Thymus (tissue), 14 donors: ENCODE measurements at places on chromosomes 3 and 15. TPM values are rescaled to one million over a fixed set of nuclear protein-coding genes. Genes with fewer than 3 reads are reported as not detected.
A peak's percentile ranks its signal among the peaks of the same experiment; 100 is the strongest.

ROPN1 gene
- 0.30 TPM for polyA plus RNA-seq

MESP2 gene
- 0.16 TPM for polyA plus RNA-seq

PAK6 gene
- 1.3 TPM for polyA plus RNA-seq

ABCF3 gene
- 60.6 TPM for polyA plus RNA-seq

GPR27 gene
- 1.7 TPM for polyA plus RNA-seq

TBC1D2B gene
- 20.0 TPM for polyA plus RNA-seq

CACNA1D gene
- 0.57 TPM for polyA plus RNA-seq

EAF2 gene
- polyA plus RNA-seq, result 18.0 TPM

CKMT1A gene
- polyA plus RNA-seq, result 0.23 TPM

GRCh38 chr3:14231145-14231990, 52.8 kb downstream of the LSM3 start:
- DNase-seq, result no peak

GRCh38 chr3:167700046-167700445, 34.6 kb downstream of the PDCD10 start:
- DNase-seq, result no peak

- DNase-seq, result peak; percentile 50
These were observed 36.7 kb downstream of the HMCES start for GRCh38 chr3:129315223-129315997.

DNA sequence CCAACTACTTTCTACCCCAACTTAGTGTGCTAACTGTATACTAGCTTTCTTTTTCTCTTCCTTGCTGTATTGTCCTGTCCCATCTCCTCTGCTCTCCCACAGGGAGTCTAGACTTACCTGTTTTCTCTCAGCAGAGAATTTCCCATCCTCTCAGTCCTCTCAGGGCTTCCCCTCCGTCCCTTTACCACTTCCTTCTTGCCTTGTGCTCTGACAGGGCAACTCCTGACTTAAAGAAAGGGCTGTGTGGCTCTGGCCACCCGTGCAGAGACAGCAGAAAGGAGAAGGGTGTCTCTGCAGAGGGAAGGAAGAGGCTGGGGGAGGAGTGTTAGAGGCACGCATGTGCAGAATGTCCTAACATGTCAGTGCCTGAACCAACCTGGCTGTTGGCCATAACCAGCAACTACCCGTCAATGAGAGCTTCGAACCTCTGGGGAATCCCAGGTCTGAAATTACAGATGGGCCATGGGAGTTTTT, at the start of gene GCSAM:
Gene GCSAM (minus strand): TSS at position 274 of the 474 bp plus-strand sequence. CDS start 128 bp downstream, at position 146.
- no peak for DNase-seq

DNA sequence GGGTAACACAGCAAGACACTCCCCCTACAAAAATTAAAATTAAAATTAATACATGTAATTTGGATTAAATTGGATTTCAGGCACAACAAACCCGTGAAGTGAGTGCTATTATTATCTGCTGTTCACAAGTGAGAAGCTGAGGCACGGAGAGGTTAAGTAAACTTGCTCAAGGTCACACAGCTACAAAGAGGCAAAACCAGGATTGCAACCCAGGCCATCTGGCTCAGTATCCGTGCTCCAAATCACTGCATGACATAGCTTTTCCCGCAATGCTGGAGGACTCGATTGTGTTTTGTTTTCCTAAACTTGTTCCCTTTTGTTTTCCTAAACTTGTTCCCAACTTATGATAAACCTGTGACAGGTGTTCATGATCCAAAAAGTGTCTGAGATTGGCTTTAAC, 19.9 kb upstream of the C15orf39 start:
- no peak for DNase-seq

GRCh38 chr15:89633585-89633984, 21.7 kb downstream of the KIF7 start:
- no peak for DNase-seq

DNA sequence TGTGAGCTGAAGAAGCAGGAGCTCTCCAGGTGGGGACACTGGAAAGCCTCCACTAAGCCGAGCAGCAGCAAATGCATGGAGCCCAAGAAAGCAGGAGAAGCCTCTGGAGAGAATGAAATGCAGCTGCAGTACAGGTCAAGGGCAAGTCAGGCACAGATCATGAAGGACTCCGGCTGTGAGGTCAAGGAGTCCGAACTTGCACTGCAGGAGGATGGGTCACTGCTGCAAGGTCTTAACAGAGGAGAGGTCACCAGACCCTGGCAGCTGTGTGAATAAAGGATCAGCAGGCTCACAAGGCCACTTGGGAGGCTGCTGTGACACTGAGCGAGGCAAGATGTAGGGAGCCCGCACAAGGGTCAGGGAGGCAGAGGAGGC, 24.7 kb upstream of the SLC41A3 start:
- DNase-seq, result no peak

DNA sequence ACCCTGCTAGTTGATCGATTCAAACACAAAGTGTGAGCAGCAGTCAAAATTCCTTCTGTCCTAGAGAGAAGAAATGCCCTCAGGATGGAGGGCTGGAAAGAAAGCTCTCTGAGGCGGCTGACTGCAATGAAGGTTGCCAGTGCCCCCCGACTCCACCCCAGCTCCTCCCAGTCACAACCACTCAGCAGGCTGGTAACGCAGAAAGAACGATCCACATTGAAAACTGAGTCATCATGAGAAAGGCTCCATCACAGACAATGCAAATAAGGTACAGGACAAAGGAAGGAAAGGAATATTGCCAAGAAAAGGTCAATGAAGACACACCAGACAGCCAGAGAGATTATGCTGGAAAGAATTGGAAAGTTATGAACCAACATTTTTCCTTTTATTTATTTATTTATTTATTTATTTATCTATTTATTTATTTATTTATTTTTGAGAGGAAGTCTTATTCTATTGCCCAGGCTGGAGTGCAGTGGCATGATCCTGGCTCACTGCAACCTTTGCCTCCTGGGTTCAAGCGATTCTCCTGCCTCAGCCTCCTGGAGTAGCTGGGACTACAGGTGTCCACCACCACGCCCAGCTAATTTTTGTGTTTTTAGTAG, 17.4 kb upstream of the VGLL4 start:
- DNase-seq, result no peak

- DNase-seq, result no peak
These were observed 3.1 kb downstream of the AGBL1 start for GRCh38 chr15:86082619-86083380.

DNA sequence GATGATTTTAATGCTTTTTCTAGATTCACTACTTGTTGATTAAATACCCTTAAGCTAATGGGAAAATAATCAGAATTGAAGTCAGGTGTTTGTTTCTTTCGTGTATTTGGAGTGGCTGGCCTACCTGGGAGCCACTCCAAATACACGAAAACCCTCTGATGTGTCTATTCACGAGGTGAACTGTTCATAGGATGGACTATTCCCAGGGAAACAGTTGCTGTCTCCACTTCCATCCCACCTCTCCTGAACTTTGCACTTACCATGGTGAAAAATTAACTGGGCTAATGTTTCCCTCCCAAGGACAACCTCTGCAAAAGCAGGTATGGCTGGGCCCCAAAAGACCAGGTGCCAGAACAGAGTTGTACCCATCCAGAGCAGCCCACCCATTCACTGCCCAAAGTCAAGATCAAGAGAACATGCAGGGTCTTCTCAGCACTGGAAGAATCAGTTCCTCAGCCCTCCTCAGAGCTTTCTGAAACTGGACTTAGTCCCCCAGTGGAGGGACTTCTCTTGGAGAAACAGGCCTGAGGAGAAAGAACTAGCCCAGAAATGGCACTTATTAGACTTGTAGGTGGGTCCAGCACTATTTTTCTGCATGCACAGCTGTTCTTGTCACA, 2.9 kb upstream of the SMAD3 start:
- DNase-seq, result no peak

DNA sequence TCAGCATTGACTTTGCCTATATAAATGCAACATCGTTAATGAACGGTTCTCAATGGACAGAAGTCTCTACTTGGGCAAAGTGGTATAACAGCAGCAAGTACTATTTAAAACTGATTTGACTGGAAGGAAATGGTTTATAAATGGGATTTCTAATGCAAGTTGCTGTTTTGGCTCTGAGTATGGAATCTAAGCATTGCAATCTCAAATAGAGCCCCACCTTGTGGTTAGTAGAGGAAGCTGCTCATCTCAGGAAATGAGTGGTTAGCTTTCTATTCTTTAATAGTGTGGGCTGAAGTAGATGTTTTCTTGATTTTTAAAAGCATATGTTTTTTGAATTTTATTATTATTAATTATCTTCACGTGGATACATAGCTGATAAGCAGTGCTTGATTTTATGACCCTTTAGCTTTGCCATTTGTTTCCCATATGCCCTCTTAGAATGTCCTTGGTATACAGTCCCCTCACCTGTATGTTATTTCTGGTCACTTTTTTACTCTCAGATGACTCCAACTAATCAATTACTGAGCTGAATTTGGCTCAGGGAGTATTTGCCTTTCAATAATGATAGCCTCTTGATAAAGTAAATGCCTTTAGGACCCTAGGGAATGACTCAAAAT, 67.1 kb downstream of the OXSM start:
- DNase-seq, result peak; percentile 57

DNA sequence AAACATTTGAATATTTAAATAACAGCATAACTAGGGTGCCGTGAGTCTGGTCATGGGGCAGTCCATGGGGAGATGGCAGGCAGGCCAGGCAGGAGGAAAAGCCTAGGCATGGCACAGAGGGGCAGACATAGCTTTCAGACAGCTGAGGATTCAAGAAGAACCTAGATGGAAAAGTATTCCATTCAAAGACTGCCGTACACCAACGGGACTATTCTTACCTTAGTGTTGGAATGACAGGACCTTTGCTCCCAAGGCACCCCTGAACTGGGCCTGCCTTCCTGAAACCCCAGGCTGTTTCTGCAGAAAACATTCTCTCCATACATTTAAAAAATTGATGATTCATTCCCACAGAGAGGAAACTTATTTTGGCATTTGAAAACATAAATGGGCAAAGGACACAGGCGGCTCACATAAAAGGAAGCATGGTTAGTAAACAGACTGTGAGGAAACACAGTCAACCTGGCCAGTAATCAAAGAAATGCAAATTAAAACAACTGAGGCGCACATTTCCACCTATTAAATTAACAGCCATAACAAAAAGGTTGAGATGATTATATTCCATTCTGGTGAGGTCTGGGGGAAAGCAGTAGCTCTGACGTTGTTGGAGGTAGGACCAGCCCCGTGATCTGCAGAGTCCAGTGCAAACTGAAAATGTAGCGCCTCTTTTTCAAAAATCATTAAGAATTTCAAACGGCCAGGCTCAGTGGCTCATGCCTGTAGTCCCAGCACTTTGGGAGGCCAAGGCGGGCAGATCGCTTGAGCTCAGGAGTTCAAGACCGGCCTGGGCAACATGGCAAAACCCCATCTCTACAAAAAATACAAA, 71.3 kb upstream of the SMAD3 start:
- no peak for DNase-seq

- DNase-seq, result no peak
These were observed 10.4 kb upstream of the KCNAB1 start for GRCh38 chr3:156109989-156110388.

GRCh38 chr3:174938102-174938501, 79.0 kb downstream of the NAALADL2 start:
- DNase-seq, result no peak

DNA sequence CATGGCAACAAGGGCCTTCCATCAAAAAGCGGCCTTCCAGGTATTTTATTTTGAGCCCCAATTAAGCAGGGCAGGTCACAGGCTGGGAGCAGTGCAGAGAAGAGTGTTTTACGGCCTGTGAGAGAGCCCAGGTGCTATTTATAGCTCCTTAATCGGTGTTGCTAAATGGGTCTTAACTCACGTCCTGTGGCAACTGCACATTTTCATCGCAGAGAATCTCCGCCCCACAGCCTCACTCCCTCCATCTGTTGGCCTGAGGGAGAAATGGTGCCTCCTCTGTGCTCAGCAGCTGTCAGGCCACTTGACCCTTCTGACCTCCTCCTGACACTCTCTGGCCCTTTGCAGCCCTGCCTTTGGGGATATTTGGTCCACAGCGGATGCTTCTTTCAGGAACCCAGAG, 58.6 kb downstream of the SPSB4 start:
- DNase-seq, result no peak

GRCh38 chr3:196087906-196088305, 6.0 kb upstream of the TFRC start:
- no peak for DNase-seq

DNA sequence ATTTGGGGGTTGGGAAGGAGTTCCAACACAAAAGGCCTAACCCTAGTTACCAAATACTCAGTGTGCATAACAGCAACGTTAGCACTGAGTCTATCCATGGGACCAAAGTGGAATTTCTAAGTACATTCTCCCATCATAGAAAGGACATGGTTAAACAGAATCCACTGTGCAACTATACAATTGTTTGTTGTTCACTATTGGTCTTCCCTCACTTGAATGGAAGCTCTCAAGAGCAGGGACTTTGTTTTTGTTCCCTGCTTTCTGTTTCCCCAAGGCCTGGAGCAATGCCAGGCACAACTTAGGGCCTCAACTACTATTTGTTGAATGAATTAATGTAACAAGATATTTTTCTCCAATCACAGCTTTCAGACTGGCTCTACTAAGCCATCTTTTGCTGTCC, 25.6 kb downstream of the COL8A1 start:
- no peak for DNase-seq

DNA sequence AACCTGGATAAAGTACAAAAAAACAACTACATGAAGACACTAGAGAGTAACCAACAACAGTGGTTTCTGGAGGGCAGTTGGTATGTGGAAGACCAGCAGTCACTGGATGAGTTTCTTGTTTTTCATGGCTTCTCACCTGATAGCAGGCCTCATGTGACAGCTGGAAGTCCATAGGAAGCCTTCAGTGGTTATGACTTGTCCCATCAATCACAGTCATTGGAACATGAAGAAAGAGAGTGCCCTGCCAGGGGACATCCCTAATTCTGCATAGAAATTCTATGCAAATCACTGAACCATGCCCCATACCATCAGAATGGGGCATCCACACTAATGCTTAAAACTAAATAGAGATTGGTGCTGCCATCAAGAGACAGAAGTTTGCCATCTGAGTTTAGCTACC, 81.6 kb downstream of the AKAP13 start:
- DNase-seq, result no peak

- DNase-seq, result no peak
These were observed 2.2 kb downstream of the AADAC start for GRCh38 chr3:151816091-151816604.

GRCh38 chr3:172186607-172187006, 147.2 kb downstream of the FNDC3B start:
- DNase-seq, result no peak

DNA sequence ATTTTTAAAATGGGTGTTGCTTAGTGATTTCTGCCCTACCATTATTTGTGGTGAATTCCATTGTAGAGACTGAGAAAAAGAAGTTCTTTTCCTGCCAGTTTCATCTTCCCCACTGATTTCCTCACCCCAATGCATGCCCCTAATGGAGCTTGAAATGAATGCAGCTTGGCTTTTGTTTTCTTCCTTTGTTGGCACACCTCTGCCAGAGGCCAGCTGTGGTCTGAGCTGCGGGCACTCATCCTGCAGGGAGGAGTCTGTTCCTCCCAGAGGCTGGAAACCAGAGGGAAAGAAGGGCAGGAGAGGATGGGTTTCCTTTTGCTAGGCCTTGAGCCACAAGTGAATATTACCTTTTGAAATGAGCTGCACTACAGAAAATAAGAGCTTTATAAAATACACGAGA, 9.3 kb upstream of the ST8SIA2 start:
- DNase-seq, result no peak

- DNase-seq, result no peak
These were observed 3.5 kb upstream of the SEMA5B start for GRCh38 chr3:123031051-123031450.
